ENCODE measurements at places on chromosomes 2 and 18.

DNA sequence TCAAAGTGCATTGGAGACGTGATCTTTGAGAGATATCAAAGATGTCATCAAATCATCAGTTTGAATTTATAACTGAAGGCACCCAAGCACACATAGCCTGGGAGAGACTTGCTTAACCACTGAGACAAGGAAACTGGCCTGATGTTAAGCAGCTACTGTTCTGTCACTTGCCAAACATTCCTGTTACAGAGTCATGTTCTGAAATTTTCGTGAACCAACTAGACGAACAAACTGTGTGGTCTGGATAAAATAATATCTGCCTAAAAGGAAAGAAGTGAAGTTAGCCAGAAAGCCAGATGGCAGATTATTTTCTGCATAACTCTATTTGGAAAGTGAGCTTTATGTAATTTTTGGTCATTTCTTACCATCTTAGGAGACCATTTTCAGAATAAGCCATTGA lies 51.4 kb downstream of the SPATS2L start:
- DNase-seq = no peak

- no peak for DNase-seq
Observed at GRCh38 chr2:20652141-20652540, 1.2 kb upstream of the HS1BP3 start.

DNA sequence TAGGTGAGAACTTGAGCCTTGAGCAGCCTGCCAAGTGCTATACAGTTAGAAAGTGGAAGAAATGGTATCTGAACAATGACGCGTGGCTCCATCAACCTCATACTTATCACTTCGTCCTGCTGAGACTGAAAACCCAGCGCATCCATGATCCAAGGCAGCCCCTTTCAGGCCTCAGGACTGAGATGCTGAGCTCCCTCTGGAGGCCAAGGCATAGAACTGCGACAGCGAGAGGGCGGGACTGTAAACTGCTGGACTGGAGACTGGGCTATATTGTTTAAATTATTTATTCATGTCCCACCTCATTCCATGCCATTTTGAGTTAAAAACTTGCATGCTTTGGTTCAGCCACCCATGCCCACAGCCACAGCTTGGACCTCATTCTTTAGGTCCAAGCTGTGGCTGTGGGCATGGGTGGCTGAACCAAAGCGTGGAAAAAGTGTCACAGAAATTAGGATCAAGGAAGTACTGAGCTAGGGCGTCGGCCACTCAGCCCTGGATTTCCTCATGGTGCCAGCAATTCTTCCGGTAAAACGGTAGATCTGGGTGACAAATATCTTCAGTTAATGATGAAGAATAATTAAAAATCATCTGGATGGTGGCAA lies 195.5 kb downstream of the L3MBTL4 start:
- peak; percentile 31 for DNase-seq

- DNase-seq = peak; percentile 37
Observed at GRCh38 chr2:119638685-119639554, 40.1 kb upstream of the TMEM177 start.

DNA sequence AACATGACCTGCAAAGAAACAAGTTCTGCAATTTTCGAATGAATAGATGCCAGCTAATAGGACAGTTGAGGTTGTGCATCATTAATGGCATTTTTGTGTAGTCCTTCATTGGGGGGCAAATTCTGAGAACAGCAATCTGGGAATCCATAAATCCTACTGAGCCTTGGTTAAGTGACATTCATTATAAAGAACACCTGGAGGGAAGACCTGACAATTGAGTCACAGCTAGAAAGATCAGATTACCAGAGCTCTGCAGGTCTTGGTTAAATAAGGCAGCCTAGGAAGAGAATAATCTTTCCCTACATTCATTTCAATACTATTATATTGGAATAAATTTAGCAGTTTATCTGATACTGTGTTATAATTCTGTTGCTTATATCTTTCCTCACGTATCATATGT lies 14.3 kb downstream of the KCNH7 start:
- no peak for DNase-seq

DNA sequence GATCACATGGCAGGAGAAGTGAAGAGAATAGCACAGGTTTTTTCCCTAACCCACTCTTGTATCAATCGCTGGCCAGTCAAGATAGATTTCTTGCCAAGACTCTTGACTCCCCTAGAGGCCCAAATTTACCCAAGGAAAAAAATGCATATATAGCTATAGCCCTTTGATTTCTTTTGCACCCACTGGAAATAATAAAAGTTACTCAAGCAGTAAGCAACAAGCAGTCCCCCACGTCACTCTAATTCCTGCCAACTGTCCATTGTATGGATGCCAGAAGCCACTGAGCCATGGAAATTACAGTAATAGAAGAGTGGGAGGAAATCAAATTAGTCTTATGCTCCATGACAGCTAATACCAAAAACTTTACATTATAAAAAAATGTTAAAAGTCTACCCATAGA lies 125.3 kb upstream of the SLC39A10 start:
- DNase-seq = peak; percentile 83

DNA sequence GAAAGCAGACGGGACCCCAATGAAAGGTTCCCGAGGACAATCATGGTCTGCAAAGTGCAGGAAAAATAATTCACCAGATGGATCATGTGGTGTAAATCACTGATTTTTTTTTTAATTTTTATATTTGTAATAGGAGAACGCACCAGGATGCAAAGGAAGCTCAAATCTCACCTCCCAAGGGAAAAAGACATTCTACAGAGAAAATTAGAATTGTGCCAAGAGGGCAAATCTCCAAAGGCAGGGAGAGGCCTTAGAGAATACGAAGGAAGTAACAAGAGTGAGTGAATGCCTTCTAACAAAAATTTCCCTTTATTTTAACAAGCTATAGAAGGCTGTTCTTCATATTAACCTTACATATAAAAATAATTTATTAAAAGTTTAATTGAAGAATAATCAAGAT lies 90.9 kb downstream of the ANKRD44 start:
- DNase-seq = no peak

GRCh38 chr2:88690591-88691338 lies 708 bp upstream of the RPIA start:
- peak; percentile 2 for DNase-seq

GRCh38 chr2:177329064-177329463 lies 63.5 kb upstream of the AGPS start:
- no peak for DNase-seq

DNA sequence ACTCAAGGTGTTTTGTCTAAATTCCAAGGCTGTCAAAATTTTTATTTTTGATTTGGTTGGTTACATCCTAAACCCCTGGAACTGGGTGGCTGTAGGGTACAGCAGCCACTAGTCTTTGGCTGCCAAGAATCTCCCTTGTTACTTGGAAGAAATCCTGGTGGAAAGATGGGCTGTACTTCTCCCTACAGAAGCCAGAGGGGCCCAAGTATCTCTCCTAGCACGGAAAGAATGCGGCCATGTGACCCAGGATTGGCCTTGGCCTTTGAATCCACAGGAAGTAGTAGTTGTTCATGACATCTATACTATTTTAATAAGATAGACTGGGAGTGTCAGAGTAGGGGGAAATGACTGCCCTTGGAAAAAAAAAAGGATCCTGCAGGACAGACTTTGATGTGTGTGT lies 54.4 kb upstream of the MYO3B start:
- peak; percentile 30 for DNase-seq

DNA sequence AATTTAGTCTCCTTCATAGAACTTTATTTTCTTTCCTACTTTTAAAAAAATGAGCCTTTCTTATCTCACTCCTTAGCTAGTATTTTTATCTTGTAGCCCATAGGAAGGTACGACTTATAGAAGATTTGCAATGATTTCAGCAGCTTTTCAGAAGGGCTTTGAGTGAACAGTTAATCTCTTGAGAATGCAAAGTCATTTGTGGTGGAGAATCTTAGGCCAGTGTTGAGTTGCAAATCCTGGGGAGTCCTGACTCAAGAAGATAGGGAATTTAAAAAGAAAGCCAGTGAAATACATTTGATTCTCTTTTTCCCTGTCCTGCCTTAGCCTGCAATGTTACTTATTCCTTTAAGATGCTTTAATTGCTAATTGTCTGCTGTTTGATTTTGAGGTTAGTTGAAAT lies 33.6 kb downstream of the LYPD6 start:
- peak; percentile 18 for DNase-seq

DNA sequence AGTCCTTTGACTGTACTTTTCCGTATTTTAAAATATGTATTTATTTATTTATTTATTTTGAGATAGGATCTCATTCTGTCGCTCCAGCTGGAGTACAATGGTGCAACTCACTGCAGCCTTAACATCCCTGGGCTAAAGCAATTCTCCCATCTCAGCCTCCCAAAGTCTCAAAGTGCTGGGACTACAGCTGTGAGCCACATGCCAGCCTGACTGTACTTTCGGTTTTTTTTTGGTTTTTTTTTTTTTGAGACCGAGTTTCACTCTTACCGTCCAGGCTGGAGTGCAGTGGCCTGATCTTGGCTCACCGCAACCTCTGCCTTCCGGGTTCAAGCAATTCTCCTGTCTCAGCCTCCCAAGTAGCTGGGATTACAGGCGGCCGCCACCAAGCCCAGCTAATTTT lies 28.9 kb upstream of the CCNYL1 start:
- DNase-seq = no peak

GRCh38 chr18:29874519-29875098 lies 1167.9 kb downstream of the DSC3 start:
- DNase-seq = peak; percentile 16
